Activated CD8-positive, alpha-beta T cell treated with anti-CD3 and anti-CD28 coated beads, Interleukin-2, amount 10 ng/mL, durations not matched to agents 7 days and 5 days (primary cell): ENCODE measurements at places on chromosomes 3 and 15. TPM values are rescaled to one million over a fixed set of nuclear protein-coding genes. Genes with fewer than 3 reads are reported as not detected.
A peak's percentile ranks its signal among the peaks of the same experiment; 100 is the strongest.

- no peak for DNase-seq
Measured at GRCh38 chr3:158165730-158166129, 55.8 kb downstream of the RSRC1 start.

DNA sequence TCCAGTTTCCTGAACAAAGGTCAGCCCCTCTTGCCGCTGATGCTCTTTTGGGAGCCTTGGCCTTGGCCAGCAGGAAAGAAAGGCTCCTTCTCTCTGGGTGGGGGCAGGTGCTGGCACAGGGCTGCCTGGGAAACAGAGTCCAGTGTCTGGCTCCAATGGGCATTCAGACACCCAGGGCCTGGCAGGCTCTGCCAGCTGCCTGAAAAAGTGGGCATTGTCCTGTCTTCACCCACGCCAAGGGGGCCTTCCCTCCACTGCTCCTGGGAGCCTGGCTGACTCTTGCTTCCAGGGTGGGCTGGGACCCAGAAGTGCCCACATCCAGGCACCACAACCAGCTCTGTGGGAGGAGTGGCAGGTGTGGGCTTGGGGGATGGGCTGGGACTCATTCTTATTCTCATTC is 62.7 kb downstream of the RHCG start:
- DNase-seq, result no peak

DNA sequence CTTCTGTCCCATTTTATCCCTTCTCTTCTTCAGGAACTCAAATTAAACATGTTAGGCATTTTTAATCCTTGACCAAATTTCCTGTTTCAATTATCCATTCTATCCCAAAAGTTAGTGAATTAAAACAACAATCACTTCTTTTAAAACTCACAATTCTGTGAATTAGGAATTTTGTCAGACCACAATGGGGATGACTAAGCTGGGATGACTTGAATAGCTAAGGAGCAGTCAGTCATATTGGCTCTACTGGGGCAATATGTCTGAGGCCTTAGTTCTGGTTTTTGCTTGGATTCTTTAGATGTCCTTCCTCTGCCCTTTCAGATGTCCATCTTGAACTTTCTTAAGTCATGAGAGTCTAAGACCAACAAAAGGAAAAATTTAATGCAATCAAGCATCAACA is 178.2 kb upstream of the TGFBR2 start:
- no peak for DNase-seq

DNA sequence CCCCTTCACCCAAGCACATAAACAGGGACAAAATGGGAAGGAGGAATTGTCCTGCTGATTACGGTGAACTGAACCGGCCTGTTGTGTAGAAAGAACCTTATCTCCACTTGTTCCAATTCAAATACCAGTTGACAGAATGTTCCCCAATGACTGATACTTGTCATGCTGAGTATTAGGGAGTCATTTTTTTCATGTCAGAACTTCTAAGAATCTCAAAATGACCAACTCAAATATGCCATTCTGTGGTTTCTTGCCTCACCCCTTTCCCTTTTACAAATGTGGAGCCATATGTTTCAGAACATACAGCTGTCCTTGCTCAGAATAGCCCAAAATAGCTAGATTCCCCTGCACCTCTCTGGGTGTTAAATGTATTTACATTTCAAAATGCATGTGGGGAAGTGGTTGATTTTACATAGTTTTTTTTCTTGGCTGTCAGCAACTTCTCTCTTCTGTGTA is 405.9 kb upstream of the TBL1XR1 start:
- DNase-seq, result no peak

DNA sequence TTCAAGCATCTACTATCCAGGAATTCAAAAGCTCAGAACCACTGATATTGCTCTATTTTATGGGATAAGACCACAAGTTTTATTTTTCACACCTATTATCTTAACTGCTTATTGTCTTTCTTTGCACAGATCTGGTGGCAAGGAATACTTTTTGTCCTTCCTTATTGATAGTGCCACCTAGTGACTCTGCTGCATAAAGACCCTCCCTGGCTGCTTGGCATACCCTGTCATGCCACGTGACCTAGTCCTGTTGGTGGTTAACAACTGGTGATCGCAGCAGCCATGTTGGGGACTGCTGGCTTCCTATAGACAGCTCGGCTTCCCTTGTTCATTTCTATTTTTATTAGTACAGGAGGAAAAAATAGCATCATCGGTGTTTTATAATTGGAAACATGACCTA is 236.3 kb downstream of the MEX3B start:
- no peak for DNase-seq

GRCh38 chr3:27479806-27480543 is 4.2 kb downstream of the SLC4A7 start:
- no peak for DNase-seq

GRCh38 chr3:143885780-143886427 is 37.6 kb upstream of the SLC9A9 start:
- DNase-seq, result peak; percentile 57

DNA sequence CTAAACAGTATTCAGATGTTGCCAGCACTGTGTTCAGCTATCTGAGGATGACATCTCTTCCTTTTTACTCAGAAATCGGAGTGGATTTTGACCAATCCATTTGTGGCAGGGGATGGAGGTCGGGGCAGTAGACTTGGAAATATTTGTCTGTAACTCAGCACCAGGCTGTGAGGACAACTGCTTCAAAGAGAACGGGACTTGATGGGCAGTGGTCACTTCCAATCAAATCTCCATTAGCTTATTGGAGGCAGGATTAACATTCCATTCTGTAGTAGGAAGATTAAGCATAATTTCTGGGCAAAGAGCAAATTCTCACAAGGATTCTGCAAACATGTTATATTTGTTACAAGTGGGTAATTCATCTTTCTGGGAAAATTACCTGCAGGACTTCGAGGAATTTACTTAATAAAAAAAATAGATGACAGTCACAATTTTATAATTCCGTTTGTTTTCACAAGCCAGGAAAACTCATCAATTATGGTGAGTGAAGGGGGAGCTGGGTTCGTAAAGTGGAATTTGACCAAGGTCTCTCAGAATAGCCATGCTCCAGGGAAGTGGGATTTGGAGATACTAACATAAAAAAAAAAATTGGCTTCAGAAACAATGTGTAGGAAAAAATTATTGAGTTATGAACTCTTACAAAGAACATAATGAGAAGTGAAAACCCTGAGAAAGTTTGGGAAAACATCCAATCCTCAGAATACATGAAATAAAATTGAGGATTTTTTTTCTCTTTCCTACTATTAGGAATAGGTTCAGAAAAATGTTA is 18.1 kb downstream of the CRABP1 start:
- DNase-seq, result no peak

DNA sequence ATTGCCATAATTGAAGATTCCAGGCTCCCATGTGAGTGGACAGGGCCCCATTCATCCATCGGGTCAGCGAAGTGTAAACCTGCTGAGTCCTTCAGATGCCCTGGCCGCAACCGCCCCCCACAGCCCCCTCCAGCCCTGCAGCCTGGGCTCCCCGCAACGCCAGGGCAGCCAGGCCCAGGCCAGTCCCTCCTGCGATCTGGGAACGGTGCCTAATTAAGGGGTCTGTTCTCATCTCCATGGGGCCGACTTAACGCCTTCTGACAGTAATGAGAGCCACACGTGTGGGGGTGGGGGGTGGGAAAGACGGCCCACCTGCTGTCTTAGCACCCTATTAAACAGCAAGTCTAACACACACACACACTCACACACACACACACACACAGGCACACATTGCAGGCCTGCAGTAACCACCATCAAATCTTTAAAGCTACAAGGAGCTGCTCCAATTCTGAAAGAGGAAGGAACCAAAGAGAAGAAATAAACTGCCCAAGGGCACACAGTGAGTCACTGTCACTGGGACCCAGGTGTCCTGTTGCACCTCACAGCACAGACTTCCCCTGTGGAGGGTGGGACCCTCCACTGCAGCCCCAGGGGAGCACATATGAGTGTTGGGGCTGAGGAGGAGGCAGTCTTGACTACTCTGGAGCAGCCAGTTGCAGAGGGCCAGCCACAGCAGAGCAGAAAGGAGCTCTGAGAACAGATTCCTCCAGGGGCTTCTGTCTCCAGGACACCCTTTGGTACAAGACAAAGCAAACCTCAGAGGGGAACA is 31.8 kb upstream of the HES1 start:
- DNase-seq, result no peak

GRCh38 chr15:41971895-41972252 is 483 bp downstream of the EHD4 start:
- DNase-seq, result no peak

GRCh38 chr3:3160826-3161225 is 18.7 kb downstream of the CRBN start:
- DNase-seq, result no peak

DNA sequence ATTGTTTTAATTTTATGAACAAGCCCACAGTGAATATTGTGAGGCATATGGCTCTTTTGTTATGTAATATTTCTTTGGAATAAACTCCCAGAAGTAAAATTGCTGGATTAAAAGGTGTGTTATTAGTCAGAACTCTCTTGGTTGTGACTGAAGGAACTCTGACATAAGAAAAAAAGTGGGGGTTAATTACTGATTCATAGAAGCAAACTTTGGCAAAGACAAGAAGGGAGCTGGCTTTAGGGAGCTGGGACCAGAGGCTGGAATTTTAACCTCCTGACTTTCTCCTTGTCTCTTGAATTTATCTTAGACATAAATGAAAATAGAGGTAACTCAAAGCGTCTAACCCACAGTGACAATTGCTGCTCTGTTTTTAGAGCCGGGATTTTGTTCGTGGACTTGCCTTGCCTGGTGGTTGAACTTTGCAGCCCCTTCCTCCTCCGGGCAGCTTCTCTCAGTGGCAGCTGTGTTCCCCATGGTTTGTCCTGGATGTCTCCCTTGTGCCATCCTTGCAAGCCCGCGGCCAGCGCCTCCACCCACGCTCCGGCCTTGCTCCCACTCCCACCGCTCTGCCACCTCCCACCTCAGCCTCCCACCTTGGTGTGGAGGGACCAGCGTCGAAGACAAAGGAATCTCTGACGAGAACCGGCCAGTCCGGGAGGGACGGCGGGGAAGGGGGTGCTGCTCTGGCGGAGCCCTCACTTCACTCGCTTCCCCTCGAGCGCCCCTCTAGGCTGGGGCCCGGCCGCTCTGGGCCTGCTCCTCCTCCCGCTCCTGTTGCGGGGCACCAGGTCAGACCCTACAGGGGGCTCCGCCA is 28.0 kb downstream of the ARHGAP31 start:
- DNase-seq, result no peak

DNA sequence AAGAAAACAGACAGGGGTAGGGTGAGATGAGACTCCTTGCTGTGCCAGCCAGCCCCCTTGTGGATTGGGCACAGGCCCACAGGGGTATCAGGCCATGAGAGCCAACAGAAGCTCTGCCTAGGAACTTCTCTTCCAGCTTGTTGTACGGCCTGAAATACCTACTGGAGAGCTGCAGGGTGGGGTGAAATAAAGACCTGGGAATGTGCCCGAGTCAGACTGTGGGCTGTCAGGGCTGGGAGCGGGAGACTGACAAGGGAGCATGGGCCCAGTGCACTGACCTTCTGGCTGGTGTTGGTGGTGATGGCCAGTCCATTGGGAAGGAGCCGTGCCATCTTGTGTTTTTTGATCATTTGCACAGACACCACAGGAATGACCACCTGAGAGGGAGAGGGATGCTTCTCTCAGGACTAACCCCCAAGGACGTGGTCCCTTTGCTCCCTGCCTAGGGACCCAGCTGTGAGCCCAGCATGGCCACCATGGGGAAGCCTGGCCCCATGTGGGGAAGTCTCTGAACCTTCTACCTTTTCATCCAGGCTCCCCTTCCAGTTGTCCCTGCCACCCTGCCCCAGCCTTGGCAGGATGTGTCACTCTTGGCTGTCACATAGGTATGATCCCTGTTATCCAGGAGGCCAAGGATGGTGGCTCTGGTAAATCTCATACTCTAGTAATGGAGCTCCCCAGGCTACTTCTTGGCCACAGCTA is 30.7 kb downstream of the GRAMD2A start:
- no peak for DNase-seq

- no peak for DNase-seq
Measured at GRCh38 chr3:17967953-17968607, 225.6 kb upstream of the TBC1D5 start.

DNA sequence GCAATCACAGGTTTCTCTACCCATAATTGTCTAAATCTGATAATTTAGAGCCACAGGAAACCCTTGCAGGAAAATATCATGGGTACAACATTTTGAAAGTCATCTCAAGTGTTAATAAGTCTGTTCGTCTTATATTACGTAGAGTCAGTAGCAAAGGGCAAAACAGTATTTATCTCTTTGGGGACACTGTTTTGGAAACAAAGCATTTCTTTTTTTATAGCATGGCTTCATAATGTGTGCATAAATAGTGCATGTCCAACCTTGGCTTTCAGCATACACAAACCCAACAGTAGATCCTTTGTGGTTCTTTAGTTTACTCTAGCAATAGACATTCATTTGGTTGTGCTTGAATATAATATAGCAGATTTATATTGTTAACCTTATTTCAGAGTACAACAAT is 24.0 kb downstream of the ST3GAL6 start:
- DNase-seq, result no peak

DNA sequence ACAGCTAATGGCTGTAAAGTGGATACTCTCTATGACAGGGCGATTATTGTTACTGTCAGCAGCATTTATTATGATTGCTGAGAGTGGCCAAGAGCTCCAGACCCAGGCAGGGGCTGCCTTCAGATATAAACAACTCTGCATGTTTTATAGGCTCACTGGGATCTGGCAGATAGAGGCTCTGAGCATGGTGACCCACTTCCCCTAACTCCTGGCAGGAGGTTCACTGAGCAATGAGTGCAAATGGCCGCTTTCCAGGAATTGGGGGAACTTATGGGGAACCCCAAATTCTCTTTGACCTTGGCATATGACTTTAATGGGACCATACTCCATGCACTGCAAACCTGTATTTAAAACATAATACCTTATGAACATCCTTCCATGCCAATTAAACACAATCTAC is 59.0 kb downstream of the SCN5A start:
- no peak for DNase-seq

DNA sequence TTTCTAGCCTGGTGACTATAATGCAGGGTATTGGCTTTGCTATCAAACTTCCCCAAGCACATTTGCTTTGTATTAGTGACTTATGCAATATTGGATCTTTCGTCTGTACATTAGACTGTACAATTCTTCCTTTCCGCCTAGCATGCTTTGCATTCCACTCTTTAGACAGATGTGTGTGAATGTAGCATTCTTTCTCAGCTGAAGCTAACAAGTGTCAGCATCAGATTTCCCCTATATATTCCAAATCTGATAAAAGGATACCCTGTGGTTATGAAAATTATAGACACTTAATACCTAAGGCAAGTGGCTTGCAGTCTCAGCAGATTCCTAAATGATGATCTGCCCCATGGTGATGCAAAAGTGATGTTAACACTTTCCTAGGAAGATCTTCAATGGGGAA is 360.1 kb downstream of the CNTN4 start:
- no peak for DNase-seq

- DNase-seq, result no peak
Measured at GRCh38 chr3:155370198-155370597, 76.7 kb upstream of the STRIT1 start.

FAM107A gene
- total RNA-seq, result not detected

HGD gene
- 0.26 TPM for total RNA-seq

KATNBL1 gene
- 40.5 TPM for total RNA-seq

TLR9 gene
- total RNA-seq, result 0.52 TPM

IGDCC3 gene
- total RNA-seq, result not detected

GABRR3 gene
- total RNA-seq, result not detected

CD96 gene
- 293 TPM for total RNA-seq

TUSC7 gene
- total RNA-seq, result not detected

NR1I2 gene
- 0.26 TPM for total RNA-seq

MAP1A gene
- total RNA-seq, result 5.3 TPM

EDEM1 gene
- 84.3 TPM for total RNA-seq

ZKSCAN7 gene
- 2.9 TPM for total RNA-seq
